ENCODE measurements at places on chromosomes 4 and X.

- DNase-seq, result peak; percentile 6
Measured at GRCh38 chr4:139665690-139666529, at the start of gene MGST2. Gene MGST2 (plus strand): TSS chr4:139665819. CDS start chr4:139666020, 201 bp downstream.

DNA sequence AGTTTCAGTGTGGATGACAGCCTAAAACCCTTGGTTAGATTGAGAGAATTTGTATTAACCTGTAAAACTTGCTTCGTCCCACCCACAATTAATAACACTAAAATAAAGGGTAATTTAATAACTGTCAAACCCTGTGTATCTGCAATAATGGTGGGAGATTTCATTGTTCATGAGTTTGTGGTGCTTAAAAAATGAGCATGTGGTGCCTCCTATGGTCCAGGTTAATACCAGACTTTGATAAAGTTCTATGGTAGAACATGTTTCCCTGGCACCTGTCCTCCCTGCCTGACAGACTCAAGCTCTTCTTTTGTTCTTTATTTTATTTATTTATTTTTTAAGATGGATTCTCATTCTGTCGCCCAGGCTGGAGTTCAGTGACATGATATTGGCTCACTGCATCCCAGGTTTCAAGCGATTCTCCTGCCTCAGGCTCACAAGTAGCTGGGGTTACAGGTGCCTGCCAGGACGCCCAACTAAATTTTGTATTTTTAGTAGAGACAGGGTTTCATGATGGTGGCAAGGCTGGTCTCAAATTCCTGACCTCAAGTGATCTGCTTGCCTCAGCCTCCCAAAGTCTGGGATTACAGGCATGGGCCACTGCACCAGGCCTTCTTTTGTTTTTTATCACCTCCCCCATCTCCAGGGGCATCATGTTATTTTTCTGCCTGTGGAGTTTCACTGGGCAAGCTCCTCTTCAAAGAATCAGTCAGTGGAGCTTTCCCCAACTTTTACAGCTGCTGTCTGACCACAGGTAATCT lies 289.2 kb downstream of the NR3C2 start:
- DNase-seq, result no peak

GRCh38 chr4:5752376-5753184 lies 41.6 kb downstream of the EVC start:
- DNase-seq, result no peak

- DNase-seq, result no peak
Measured at GRCh38 chrX:68183612-68184214, 249.6 kb downstream of the OPHN1 start.

DNA sequence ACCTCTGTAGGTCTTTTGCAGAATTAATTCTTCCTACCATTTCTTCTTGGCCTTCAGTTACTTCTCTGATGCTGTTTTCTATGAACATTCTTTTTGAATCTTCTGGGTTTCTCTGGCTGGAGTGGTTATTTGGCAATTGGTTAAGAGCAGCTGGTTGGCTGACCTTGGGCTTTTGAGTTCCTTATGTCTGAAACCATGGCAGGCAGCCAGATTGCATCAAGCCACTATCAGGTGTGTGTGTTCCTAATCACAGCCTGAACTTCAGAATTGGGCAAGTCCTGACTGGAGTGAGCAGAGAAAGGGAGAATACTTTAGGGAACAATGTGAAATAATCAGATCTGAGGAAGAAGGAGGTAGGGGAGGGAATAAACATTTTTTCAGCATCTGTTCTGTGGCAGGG lies 90.2 kb downstream of the ARHGAP10 start:
- no peak for DNase-seq

DNA sequence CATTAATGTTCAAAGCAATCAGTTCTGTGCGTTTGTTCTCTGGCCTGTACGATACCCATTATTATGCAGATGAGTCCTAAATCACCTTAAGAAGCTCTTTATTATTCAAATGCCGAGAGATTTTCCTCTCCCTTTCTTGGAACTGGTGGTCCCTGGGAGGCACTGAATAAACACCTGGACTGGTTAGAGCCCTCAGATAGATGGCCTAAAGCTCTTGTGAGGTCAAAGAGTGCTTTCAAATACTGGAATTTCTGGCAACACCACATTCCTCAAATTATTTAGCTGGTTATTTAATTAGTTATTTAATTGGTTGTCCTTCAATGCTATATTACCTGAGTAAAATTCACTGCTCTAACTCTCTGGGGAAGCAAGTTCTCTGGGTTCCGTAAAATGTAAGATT lies 3.0 kb downstream of the ARHGEF38 start:
- no peak for DNase-seq

GRCh38 chrX:153454901-153455550 lies 9.2 kb upstream of the TREX2 start:
- no peak for DNase-seq

- DNase-seq, result no peak
Measured at GRCh38 chr4:177051473-177052060, 258.1 kb upstream of the NEIL3 start.

GRCh38 chr4:40403081-40403480 lies 67.9 kb downstream of the CHRNA9 start:
- DNase-seq, result no peak

Data from stimulated activated CD4-positive, alpha-beta T cell treated with anti-CD3 and anti-CD28 coated beads, Interleukin-15, amount 100 ng/mL, for 1 hour (primary cell).